Endothelial cell of umbilical vein (primary cell): ENCODE measurements at places on chromosomes 13 and 19. TPM values are rescaled to one million over a fixed set of nuclear protein-coding genes. Genes with fewer than 3 reads are reported as not detected.

The P2RY11 gene
- 10.7 and 14.6 TPM in 2 replicates for total RNA-seq

The ZNF177 gene
- 0.42 and 0.69 TPM in 2 replicates for total RNA-seq

The PABPC3 gene
- 0.18 and 0.31 TPM in 2 replicates for total RNA-seq

The CHST8 gene
- not detected in 2 replicates for total RNA-seq

- no peak overlapping the region for H3K4me3 ChIP-seq
- no peaks in the 10 kb centered on the region for H3K36me3 ChIP-seq
Observed at GRCh38 chr13:83732755-83733154, 149.5 kb downstream of the SLITRK1 start.

- peak; percentile 13 for DNase-seq
- H3K4me3 ChIP-seq, result no peak overlapping the region
- H3K27ac ChIP-seq, result no peak overlapping the region
- no peaks in the 10 kb centered on the region for H3K36me3 ChIP-seq
- H3K27me3 ChIP-seq, result no peaks in the 10 kb centered on the region
Observed at GRCh38 chr13:73622381-73622780, 511.8 kb downstream of the KLF12 start.

DNA sequence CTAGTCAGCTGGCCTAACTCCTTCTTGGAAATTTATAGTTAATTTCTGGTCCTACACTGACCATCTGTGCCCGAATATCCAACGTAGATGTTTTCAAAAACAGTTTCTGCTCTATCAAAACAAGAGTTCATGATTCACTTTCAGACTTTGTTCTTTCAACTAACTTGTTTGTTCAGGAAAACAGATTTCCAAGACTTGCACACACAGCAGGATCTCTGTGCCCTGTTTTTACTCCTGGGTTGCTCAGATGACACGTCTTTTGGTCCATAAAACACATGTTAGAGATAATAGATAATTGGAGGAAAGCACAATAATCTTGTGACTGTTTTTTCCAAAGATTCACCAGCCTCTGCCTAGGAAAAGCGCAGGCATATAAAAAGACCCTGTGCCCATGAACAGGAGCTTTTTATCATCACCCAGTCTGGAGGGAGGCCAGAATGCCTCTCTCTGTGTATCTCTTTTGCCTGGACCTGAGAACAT lies 218.0 kb downstream of the IRS2 start:
- no peak overlapping the region for H3K27ac ChIP-seq
- no peaks in the 10 kb centered on the region for H3K27me3 ChIP-seq
- no peak for DNase-seq

GRCh38 chr13:44876782-44877324 lies 112.4 kb downstream of the NUFIP1 start:
- no peak overlapping the region for H3K27ac ChIP-seq
- DNase-seq, result no peak
- H3K4me3 ChIP-seq, result no peak overlapping the region
- no peaks in the 10 kb centered on the region for H3K27me3 ChIP-seq
- H3K4me1 ChIP-seq, result no peaks in the 10 kb centered on the region

GRCh38 chr13:47650209-47650608 lies 350.9 kb downstream of the SUCLA2 start:
- no peaks in the 10 kb centered on the region for H3K27me3 ChIP-seq
- H3K27ac ChIP-seq, result no peak overlapping the region
- no peak overlapping the region for H3K4me3 ChIP-seq
- H3K36me3 ChIP-seq, result no peaks in the 10 kb centered on the region
- no peaks in the 10 kb centered on the region for H3K4me1 ChIP-seq

DNA sequence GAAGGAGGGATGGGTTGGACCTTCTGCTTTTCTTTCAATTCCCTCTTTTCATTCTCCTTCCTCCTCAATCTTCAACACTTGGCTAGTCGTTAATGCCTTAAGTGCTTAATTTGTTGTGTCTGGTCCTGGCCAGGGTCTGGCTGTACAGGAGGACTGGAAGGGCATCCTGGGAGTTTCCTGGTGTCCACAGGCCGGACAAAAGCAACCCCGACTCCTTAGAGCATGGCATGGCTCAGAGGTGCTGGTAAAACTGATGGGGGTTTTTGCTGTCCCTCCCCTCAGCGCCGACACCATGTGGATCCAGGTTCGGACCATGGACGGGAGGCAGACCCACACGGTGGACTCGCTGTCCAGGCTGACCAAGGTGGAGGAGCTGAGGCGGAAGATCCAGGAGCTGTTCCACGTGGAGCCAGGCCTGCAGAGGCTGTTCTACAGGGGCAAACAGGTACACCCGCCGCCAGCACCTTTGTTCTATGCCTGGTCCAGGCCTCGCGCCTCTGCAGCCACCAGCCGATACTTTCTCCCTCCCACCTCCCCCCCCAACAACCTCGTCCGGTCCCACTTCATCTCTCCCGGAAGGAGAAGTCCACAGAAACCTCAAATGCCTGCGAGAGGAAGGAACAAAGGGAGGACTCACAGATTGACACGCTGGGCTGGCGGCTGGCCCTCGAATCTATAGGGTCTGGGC lies 1.4 kb downstream of the UHRF1 start:
- no peaks in the 10 kb centered on the region for H3K36me3 ChIP-seq
- H3K4me1 ChIP-seq, result peaks cover 33% of the 10 kb centered on the region
- H3K27me3 ChIP-seq, result no peaks in the 10 kb centered on the region
- peak overlapping the region; percentile 58 for H3K27ac ChIP-seq
- peak overlapping the region; percentile 74 for H3K4me3 ChIP-seq

DNA sequence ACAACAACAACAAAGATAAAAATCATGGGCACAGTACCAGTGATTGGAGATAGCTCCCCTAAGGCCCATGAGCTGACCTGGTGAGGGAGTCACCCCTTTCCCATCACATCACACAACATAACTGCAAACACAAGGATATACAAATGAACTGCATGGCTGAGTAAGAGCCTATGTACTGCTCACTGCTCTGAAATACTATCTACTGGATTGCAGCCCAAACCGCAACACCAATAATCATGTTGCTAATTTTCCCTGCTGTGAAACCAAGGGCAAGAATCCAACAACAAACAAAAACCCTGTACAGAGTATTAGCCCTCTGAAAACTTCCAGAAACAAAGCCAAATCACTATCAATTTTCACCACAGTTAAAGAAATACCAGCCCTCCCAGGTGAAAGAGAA lies 1893.2 kb downstream of the PCDH9 start:
- H3K4me3 ChIP-seq, result no peak overlapping the region
- no peaks in the 10 kb centered on the region for H3K27me3 ChIP-seq
- H3K27ac ChIP-seq, result no peak overlapping the region
- H3K4me1 ChIP-seq, result no peaks in the 10 kb centered on the region
- DNase-seq, result no peak
- no peaks in the 10 kb centered on the region for H3K36me3 ChIP-seq
